Activated T-helper 1 cell treated with anti-CD3 and anti-CD28 coated beads, Interleukin-12 subunit alpha, Interleukin-12 subunit beta, Interleukin-2, Interleukin-4 antibody, amounts not matched to agents 30 ng/mL and 10 ng/mL and 1 ng/mL, durations not matched to agents 14 hours and 24 hours and 36 hours (primary cell): ENCODE measurements at places on chromosomes 4 and X. TPM values are rescaled to one million over a fixed set of nuclear protein-coding genes. Genes with fewer than 3 reads are reported as not detected.

CFAP299 gene
- total RNA-seq = not detected in 2 replicates

ARHGEF38 gene
- not detected in 2 replicates for total RNA-seq

EPGN gene
- total RNA-seq = not detected in 2 replicates

DNA sequence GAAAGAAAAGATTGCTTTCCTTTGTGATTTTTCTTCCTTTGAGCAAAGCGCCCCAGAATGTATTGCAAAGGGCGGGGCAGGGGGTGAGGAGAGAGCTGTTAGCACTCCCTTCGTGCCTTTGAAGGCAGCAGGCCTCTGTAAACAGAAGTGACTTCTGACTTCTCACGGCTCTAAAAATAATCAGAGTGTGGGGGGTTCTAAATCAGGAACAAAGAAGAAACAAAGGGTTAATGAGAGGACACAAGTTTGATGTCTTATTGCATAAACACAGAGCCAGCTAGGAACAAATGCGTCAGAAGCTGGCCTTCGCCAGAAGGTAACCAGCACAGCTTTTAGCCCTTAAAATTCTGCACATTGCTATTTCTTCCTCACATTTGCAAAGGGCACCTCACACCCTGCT, 626.2 kb downstream of the MID1IP1 start:
- peak overlapping the region; percentile 98 for H3K27ac ChIP-seq
- H3K4me1 ChIP-seq = peaks cover 62% of the 10 kb centered on the region
- H3K4me3 ChIP-seq = no peak overlapping the region

- peaks cover 26% of the 10 kb centered on the region for H3K27me3 ChIP-seq
- H3K4me1 ChIP-seq = no peaks in the 10 kb centered on the region
- DNase-seq = no peak
- peaks cover 1% of the 10 kb centered on the region for H3K36me3 ChIP-seq
- H3K27ac ChIP-seq = no peak overlapping the region
Measured at GRCh38 chrX:25002661-25003020, 13.1 kb downstream of the ARX start.

DNA sequence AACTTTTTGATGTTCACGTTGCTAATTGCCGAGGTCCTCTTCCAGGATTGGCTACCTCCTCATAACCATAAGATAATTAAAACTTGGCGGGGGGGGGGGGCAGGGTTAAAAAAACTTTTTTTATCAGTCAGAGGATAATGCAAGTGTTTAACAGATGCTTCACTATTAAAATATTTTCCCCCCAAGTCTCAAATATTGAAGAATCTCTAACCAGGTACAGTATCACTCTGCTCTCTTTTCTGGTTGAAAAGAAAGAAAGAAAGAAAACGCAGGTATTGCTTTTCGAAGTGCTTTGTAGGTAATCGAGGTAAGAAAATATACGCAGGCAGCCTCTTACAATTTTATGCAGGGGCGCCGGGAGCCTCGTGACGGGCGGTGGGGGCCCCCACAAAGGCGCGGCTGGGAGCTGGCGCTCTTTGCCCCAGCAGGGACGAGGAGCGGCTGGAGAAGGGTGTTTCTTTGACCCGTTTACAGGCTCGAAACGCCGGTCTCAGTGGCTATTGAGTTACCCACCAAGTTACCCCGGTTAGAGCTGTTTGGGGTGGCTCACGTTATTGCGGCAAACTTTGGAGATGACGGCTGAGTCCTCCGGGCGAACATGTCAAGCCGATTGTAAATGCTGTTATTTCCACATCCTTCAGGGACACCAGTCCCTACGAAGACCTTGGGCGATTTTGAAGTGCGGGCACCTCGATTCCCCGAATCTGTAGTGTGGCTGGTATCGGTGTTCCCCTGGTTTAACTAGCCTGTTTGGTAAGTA, 477 bp upstream of the HAND2 start:
- peaks cover 7% of the 10 kb centered on the region for H3K4me1 ChIP-seq
- H3K27me3 ChIP-seq = peaks cover 82% of the 10 kb centered on the region
- peaks cover 10% of the 10 kb centered on the region for H3K36me3 ChIP-seq
- DNase-seq = no peak
- peak overlapping the region; percentile 76 for H3K27ac ChIP-seq

GRCh38 chrX:147958291-147958690, 22.8 kb upstream of the FMR1NB start:
- DNase-seq = no peak
- H3K4me1 ChIP-seq = no peaks in the 10 kb centered on the region
- no peak overlapping the region for H3K4me3 ChIP-seq

DNA sequence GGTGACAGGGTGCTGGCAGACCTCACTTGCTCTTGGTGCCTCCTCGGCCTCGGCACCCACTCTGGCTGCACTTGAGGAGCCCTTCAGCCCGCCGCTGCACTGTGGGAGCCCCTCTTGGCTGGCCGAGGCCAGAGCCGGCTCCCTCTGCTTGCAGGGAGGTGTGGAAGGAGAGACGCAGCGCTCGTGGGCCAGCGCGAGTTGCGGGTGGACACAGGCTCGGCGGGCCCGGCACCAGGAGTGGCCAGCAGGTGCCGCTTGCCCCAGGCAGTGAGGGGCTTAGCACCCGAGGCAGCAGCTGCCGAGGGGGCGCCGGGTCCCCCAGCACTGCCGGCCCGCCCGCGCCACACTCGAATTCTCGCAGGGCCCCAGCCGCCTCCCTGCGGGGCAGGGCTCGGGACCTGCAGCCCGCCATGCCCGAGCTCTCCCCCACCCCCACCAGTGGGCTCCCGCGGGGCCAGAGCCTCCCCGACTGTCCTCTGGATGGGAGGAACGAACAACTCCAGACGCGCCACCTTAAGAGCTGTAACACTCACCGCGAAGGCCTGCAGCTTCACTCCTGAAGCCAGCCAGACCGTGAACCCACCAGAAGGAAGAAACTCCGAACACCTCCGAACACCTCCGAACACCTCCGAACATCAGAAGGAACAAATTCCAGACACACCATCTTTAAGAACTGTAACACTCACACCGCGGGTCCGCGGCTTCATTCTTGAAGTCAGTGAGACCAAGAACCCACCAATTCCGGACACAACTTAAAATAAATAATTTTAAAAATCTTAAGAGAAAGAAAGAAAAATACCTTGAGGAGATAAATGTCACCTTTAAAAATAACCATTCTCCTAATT, 311.1 kb upstream of the SLC7A11 start:
- H3K4me1 ChIP-seq = no peaks in the 10 kb centered on the region
- H3K36me3 ChIP-seq = no peaks in the 10 kb centered on the region
- H3K4me3 ChIP-seq = no peak overlapping the region
- DNase-seq = no peak

- peaks cover 20% of the 10 kb centered on the region for H3K4me1 ChIP-seq
- H3K27me3 ChIP-seq = no peaks in the 10 kb centered on the region
- peaks cover 7% of the 10 kb centered on the region for H3K36me3 ChIP-seq
Measured at GRCh38 chrX:51825436-51825835, 68.0 kb upstream of the MAGED1 start.

DNA sequence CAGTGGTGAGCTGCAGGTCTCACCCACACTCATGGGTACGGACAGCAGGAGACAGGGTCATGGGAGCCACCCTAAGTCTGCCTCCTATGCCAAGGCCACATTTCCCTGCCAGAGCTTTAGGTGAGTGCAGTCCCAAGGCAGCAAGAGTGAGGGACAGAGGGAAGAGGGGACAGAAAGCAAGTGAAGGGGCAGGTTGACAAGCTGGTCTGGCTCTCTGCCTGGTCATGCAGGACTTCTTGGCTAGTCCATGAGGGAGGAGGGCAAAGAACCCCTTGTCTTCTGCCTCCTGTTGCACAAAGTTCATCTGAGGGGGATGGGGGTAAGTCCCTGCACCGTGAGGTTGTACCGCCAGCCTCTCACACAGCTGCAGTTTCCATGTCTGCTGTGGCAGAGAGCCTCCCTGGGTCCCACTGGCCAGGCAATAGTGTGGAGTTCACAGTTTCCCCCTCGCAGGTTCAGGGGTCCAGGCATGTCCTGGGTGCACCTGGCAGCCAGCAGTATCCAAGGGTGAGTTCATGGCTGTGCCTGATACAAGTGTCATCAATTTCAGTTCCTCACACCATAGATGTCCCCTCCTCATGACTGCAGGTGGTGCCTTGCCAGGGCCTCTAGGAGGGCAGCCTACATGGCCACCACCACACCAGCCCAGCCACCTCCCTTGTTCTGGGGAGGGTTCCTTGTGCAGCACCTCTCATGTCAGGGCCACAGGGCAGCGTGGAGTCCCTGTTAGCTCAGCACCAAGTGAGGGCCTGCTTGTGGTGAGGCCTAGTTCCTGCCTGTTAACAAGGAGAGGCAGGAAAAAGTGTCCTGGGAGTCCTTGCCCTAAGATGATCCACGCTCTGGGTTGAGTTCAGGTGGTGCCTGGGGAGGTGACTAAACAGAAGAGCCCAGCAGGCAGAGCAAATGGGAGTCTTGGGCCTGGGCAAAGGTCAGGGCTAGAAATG, 72.5 kb downstream of the ADRA2C start:
- H3K4me1 ChIP-seq = no peaks in the 10 kb centered on the region
- peaks cover 2% of the 10 kb centered on the region for H3K27me3 ChIP-seq
- no peak overlapping the region for H3K4me3 ChIP-seq
- DNase-seq = no peak
- H3K27ac ChIP-seq = no peak overlapping the region

DNA sequence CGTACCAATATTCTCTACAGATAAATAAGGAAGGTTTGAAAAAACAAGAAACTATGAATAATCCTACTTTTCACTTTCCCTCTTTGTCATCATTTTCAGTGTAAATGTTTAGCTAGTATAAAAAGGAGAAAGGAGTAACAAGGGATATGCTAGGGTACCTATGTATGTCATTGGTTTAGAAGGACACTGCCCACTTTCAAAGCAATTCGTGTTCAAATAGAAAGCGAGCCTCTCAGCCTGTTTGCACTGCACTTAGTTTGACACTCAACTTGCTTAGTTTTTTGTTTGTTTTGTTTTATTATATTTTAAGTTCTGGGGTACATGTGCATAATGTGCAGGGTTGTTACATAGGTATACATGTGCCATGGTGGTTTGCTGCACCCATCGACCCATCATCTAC, 21.6 kb upstream of the RXFP1 start:
- H3K4me3 ChIP-seq = no peak overlapping the region
- H3K27ac ChIP-seq = no peak overlapping the region
- no peaks in the 10 kb centered on the region for H3K27me3 ChIP-seq
